ENCODE measurements at places on chromosomes 2 and 18.

DNA sequence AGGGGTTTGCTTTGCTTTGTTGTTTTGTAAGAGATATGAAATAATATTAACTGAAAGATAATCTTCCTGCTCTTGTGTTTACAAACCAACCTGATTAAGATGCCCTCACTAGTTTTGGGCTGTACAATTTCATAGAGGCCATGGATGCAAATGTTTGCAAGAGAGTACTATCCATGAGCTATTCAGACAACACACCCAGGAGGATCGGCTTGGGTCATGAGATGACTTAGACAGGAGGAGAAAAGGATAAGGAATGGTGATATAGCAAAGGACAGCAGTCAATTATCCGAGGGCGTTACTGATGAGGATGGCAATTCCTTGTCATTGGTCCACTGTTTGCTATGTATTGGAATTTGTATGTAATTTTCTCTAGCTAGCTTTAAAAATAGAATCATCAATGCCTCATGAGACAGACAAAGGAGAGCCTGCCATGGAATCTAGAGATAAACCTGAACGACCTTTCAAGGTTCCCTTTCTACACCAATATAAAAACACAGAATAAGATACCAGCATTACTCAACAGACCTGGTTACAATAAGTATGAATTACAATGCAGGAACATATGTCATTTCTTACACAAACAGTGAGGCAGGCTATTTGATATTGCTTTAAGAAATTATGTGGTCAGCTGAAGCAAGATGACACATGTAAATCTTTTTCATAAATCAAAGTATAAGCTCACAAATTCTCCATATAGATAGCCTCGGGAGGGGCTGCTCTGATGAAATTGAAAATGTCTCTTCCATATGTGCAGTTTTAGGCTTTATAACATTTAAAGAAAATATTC, 54.4 kb upstream of the SOS1 start:
- no peak for DNase-seq

- DNase-seq = peak; percentile 18
Measured at GRCh38 chr2:122960759-122961641, 1064.1 kb upstream of the CNTNAP5 start.

DNA sequence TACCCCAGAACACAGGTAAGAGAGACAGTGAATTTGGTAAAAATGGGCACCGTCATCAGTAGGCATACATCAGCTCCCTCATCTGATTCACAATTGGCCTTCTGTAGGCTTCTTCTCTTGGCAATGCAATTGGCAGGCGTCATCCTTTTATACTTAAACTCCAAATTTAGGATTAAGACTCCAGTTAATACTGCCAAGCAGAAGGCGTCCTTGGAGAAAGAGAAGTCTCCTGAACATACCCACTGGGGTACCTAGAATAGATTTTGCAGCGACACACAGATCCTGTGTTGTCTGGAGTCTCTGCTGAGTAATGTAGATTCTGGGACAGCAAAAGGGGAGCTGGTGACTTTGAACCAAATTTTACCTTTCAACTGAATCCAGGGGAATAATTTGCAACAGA, 592 bp upstream of the METAP1D start:
- DNase-seq = no peak

GRCh38 chr2:168992026-168992425, 39.1 kb downstream of the ABCB11 start:
- peak; percentile 31 for DNase-seq

DNA sequence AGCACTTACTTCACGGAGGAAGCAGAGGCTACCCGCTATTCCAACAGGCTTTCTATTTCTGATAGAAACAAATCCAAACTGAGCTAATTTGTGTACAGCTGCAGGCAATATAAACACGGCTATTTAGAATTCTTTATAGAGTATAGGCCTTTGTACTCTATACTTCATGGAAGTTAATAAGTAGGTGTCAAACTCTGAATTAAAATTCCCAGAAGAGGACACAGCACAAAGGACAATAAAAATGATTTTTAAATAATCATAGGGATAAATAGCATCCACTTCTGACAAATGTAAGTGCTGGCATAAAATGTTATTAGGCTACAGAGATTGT, 261.5 kb downstream of the AFF3 start:
- no peak for DNase-seq

GRCh38 chr2:222959358-222959757, 92.6 kb upstream of the KCNE4 start:
- peak; percentile 97 for DNase-seq

- no peak for DNase-seq
Measured at GRCh38 chr2:212109217-212109616, 429.4 kb downstream of the ERBB4 start.

DNA sequence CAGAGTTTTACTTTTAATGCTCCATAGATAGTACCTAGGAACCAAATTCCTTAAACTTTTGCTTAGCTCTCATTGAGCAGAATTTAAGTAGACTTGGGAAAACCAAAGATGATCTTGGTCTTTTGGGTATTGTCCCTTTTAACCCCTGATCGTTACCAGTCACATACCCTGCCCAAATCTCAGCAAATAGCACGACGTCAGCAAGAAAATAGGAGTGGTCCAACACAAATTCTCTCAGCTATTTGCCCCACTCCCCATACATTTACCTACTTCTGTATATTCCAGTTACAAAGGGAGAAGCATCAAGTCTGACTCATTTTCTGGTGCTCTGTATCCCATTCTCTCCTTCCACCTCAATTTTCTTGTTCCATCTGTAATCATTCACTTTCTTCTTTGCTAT, 387.3 kb downstream of the CCDC85A start:
- DNase-seq = no peak

DNA sequence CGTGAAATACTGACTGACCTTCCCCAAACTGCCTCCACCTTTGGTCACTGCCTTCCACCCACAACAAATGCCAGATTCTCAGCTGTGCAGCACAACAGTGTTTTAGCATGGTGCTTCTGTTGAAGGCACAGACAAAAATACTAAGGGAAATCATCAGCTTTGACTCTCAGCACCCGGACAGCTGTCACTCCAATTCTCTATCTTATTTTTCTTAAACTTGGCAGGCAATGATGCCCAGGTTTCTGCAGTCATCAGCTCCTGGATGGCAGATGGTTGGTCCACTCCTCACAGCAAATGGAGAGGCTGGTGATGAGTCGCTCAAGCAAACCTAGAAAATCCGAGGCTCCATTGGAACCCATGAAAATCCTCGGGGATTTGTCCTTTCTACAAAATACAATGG, 2.9 kb upstream of the FAM124B start:
- no peak for DNase-seq

DNA sequence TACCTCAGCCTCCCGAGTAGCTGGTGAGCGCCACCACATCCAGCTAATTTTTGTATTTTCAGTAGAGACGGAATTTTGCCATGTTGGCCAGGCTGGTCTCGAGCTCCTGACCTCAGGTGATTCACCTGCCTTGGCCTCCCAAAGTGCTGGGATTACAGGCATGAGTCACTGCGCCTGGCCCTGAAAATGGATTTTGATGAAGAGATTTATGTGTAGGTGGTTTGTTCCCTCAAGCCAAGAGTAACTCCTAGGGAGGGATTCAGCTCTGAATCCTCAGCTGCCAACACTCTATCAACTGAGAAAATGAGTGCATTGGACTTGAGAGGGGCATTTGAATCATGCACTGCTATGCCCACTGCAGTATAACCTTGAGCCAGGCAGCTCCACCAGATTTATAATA, 17.5 kb upstream of the LIPG start:
- peak; percentile 88 for DNase-seq

DNA sequence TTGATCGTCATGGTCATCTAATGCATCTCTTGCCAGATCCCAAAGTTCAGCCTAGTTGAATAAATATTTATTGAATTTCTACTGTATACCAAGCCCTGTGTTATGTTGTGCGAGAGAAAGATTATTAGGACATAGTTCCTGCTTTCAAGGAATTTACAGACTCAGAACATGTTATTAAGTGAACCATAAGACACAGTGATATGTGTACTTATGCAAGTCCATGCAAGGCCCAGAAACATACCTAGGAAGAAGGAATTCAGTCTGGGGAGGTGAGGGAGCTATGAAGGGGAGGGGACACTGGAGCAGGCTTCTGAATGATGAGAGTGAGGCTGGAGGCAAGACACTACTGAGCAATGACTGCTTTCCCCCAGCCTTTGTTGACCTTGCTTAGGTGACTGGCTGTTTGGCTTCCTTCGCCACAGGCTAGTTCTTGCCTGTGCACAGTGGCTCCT, 81.4 kb downstream of the ACAA2 start:
- no peak for DNase-seq

DNA sequence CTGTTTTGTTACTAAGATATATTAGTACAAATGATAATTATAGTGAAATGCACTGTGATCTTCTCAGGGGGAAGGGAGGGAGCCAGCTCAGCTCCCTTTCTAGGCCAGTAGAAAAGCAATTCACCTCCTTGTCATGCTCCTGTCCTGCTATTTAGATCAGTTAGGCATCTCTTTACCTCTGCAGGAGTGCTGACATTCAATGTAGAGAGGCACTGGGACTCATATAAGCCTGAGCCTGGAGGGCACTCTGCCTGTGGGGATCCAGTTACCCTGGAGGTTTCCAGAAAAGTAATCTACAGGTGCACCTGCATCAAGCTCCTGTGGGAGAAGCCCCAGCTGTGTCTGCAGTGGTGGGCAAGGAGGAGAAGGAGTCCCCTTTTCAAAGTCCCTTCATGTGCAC, 277.0 kb downstream of the CPS1 start:
- DNase-seq = no peak

DNA sequence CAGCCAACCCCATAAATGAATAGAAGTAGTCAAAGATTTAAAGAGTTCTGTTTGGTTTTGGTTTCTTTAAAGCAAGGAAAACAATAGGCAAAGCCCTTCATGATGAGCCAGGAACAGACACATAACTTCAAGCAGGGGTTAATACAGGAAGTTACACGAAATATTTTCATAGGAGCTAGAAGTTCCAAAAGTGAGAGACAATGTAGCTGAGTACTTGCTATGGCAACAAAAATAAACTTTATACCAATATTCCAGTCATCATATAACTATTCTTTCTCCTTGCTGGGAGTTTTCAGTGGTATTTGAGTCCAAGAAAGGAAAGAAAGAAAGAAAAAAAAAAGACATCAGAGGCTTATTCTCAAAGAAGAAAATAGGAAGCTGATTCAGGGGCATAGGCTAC, 56.2 kb downstream of the COBLL1 start:
- peak; percentile 51 for DNase-seq

GRCh38 chr2:215436705-215437565, 1.1 kb upstream of the FN1 start:
- DNase-seq = peak; percentile 59

DNA sequence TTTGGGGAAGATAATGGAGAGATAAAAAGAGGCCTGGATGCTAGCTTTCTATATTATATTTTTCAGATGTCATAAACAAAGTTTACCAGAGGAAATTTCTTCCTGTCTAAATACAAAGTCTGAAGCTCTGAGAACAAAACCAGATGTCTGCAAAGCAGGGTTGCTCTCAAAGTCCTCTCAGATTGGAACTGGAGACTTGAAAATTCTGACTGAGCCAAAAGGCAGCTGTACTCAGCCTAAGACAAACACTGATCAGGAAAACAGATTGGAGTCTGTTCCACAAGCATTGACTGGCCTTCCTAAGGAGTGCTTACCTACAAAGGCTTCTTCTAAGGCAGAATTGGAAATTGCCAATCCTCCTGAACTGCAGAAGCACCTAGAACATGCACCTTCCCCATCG, 25.1 kb downstream of the KDM3A start:
- no peak for DNase-seq

GRCh38 chr18:2683055-2683454, 27.5 kb downstream of the SMCHD1 start:
- DNase-seq = no peak

- DNase-seq = no peak
Measured at GRCh38 chr2:9590641-9591040, 35.0 kb upstream of the ADAM17 start.

DNA sequence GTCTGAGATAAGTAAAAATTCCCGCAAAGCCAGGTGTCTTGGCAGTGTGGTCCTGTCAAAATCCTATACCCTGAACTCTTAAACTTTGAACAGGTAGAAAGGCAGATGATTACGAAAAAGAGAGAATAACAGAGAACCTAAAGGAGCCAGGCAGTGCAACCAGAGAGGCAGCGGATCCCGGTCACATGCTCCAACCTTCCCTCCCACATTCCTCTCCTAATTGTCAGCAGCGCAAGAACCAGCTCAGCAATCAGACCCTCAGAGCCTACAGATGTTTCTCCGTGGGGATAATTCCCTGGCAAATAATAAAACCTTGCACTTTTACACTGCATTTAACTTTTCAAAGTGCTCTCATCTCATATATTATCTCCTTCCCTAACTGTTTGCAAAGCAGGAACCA, 124.8 kb downstream of the EPHA4 start:
- no peak for DNase-seq

- peak; percentile 70 for DNase-seq
Measured at GRCh38 chr2:186590759-186591505, 1.1 kb downstream of the ITGAV start.

DNA sequence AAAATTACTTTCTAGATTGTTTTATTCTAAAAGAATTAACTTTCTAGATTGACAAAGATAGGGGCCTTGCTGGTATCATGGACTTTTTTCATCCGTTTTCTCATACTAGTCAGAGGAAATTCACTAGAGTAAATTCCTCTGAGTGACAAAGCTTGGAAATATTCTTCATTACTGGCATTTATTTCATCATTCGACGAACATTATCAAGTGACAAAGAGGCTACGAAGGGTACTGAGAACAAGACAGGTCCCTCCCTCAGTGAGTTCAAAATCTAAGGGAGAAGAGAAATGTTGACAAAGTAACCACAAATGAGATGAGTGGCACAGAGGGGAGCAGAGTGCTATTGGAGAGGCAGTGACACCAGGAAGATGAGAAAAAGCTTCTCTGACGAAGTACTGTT, 4.3 kb downstream of the EPG5 start:
- DNase-seq = peak; percentile 92

- no peak for DNase-seq
Measured at GRCh38 chr2:117603567-117603966, 210.9 kb upstream of the DDX18 start.

DNA sequence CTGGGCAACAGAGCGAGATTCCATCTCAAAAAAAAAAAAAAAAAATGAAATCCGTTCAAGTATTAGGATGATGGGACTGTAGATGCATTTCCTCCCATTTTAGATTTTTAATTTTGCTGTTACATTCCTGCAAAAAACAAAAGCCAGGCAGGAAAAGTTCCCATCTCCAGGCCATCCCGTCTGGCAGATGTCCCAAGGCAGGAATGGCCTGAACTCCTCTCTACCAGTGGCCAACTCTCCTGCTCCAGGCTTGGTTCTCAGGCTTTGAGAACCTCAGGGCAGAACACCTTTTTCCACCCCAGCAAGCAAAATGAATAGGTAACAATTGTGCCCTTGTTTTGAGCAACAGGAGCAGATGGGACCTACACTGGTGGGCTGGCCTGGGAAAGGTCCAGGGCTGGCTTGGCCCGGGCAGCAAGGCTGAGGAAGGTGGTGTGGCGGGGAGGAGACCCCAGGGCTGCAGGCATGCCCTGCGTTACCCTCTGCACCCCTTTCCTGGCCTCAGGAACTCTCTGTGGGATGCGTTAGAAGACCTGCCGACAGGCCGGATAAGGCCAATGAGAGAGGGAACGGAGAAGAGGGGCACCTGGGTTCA, 86.0 kb downstream of the FAM210A start:
- DNase-seq = no peak

- DNase-seq = no peak
Measured at GRCh38 chr2:45707006-45707405, 55.5 kb downstream of the PRKCE start.

GRCh38 chr2:178070824-178071223, 1.8 kb downstream of the PDE11A start:
- no peak for DNase-seq
